Activated CD4-positive, alpha-beta T cell treated with anti-CD3 and anti-CD28 coated beads, Interleukin-2, amount 10 ng/mL, durations not matched to agents 24 days and 14 days (primary cell): ENCODE measurements at places on chromosomes 6 and 20. TPM values are rescaled to one million over a fixed set of nuclear protein-coding genes. Genes with fewer than 3 reads are reported as not detected.
A peak's percentile ranks its signal among the peaks of the same experiment; 100 is the strongest.

The KIZ gene
- 7.5 and 9.3 TPM in 2 replicates for total RNA-seq

The FAM83D gene
- total RNA-seq, result 12.9 and 13.7 TPM in 2 replicates

The PCK1 gene
- not detected in 2 replicates for total RNA-seq

The MYBL2 gene
- total RNA-seq, result 108 and 110 TPM in 2 replicates

The BCAS1 gene
- not detected in 2 replicates for total RNA-seq

The CCDC167 gene
- 59.1 and 62.4 TPM in 2 replicates for total RNA-seq

The RWDD2A gene
- 1.1 and 1.4 TPM in 2 replicates for total RNA-seq

The CLDN20 gene
- total RNA-seq, result 0.21 TPM in 1 of 2 replicates, not detected in the other

The AGPAT1 gene
- 31.4 and 32.6 TPM in 2 replicates for total RNA-seq

The SOX12 gene
- 11.0 and 11.2 TPM in 2 replicates for total RNA-seq

The GPANK1 gene
- 32.9 and 33.6 TPM in 2 replicates for total RNA-seq

- peak; percentile 94 for DNase-seq
- H3K4me3 ChIP-seq, result peak within 1 kb of the TSS; percentile 97
- H3K4me1 ChIP-seq, result peaks cover 67% of the 10 kb centered on the region
- H3K27me3 ChIP-seq, result no peaks in the 10 kb centered on the region
- H3K36me3 ChIP-seq, result peaks cover 47% of the 10 kb centered on the region
Observed at GRCh38 chr6:32190054-32190851, at the start of gene PBX2. Gene PBX2, minus strand, starts transcription at chr6:32190202. Its CDS starts 287 bp downstream, at chr6:32189915.

DNA sequence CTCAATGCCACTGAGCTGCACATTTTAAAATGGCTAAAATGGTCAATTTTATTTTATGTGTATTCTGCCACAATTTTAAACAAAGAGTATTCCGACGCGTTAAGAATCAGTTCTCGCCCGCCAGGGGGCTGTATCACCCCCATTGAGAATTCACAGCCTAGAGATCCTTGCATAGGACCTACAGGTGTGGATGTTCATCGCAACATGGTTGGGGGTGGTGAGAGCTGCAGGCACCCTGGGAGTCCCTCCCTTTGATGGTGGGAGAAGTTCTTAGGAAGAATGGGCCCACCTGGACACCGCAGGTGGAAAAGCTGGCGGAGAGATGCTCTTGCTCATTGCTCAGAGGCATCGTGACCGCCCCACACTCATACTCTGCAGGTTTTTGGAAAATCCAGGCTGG, 63.5 kb downstream of the SLC2A10 start:
- no peaks in the 10 kb centered on the region for H3K4me1 ChIP-seq
- no peak overlapping the region for H3K4me3 ChIP-seq
- H3K27me3 ChIP-seq, result peaks cover 15% of the 10 kb centered on the region
- no peaks in the 10 kb centered on the region for H3K36me3 ChIP-seq

GRCh38 chr6:158573542-158573931, 13.6 kb downstream of the TMEM181 start:
- no peak overlapping the region for H3K27ac ChIP-seq
- no peak for DNase-seq
- peaks cover 58% of the 10 kb centered on the region for H3K36me3 ChIP-seq
- peaks cover 36% of the 10 kb centered on the region for H3K4me1 ChIP-seq

DNA sequence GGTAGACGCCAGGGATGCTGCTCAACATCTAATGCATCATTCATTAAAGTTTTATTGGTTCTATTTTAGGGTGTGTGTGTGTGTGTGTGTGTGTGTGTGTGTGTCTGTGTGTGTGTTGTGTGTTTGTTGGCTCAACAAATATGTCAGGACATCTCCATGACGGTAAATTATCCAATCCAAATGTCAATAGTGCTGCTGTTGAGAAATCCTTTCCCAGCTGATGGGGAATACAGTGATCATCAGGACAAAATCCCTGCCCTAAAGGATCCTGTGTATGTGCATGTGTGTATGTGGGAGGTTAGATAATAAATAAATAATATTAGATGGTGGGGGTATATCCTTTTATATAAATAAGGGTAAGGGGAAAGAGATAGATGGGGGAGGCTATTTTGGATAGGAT, 59.6 kb downstream of the RNF144B start:
- DNase-seq, result no peak
- H3K27ac ChIP-seq, result no peak overlapping the region
- H3K27me3 ChIP-seq, result no peaks in the 10 kb centered on the region
- H3K36me3 ChIP-seq, result no peaks in the 10 kb centered on the region
- no peaks in the 10 kb centered on the region for H3K4me1 ChIP-seq

DNA sequence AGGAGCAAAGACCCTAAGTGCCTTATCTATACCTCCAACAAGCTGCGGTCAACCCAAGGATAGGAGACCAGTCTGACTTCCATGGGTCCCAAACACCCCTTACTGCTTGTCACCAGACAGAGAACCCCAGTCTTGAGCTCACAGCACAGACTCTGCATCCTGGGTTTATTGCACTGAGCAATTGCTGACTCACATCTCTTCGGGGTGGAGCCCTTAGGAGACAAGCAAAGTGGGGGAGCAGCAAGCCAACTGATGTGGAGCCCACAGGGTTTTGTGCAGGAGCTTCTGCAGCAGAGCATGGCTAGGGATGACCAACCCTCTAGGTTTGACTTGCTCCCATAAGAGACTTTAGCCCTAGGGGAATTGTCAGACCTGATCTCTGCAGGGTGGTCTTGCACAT, 38.6 kb upstream of the EYS start:
- H3K27ac ChIP-seq, result no peak overlapping the region
- H3K4me1 ChIP-seq, result no peaks in the 10 kb centered on the region
- H3K36me3 ChIP-seq, result no peaks in the 10 kb centered on the region
- H3K4me3 ChIP-seq, result no peak overlapping the region
- no peak for DNase-seq

DNA sequence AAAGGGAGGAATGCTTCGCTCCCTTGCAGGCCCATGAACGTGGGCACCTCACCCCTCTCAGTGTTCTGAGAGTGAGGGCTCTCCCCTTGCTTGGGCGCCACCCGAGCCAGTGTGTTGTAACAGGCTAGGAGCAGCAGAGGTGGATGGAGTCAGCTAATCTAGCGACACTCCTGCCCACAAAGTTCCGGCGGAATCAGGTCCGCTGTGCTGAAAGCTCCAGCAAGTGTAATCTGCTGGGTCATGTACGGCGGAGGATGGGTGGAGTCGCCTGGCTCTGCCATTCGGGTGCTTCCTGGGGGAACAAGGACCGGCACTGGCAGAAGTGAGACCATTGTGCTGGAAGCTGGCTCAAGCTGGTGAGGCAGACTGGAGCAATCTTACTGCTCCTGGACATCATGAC, 1310.1 kb downstream of the EPHA7 start:
- no peaks in the 10 kb centered on the region for H3K4me1 ChIP-seq
- no peak for DNase-seq
- H3K4me3 ChIP-seq, result no peak overlapping the region
- H3K27me3 ChIP-seq, result no peaks in the 10 kb centered on the region
- H3K27ac ChIP-seq, result no peak overlapping the region

DNA sequence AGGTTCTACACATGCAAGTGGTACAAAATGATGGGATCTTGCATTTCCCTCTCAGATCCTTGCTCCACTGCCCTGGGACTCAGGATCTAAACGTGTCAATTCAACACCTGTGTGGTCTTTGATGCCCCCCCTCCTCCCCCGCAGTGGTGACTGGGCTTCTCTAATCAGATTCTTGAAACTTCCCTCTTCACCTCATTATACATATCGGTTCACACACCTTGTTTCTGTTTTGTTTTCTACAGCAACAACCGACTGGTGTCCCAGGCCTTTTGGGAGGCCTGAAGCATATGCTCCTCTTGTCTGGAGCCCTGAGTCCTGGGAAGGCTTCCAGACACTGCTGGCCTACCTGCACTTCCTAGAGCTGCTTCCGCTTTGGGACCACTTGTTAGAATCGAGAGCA, 20.0 kb downstream of the SAMD3 start:
- no peak overlapping the region for H3K4me3 ChIP-seq
- DNase-seq, result no peak
- peaks cover 69% of the 10 kb centered on the region for H3K36me3 ChIP-seq
- no peaks in the 10 kb centered on the region for H3K27me3 ChIP-seq

DNA sequence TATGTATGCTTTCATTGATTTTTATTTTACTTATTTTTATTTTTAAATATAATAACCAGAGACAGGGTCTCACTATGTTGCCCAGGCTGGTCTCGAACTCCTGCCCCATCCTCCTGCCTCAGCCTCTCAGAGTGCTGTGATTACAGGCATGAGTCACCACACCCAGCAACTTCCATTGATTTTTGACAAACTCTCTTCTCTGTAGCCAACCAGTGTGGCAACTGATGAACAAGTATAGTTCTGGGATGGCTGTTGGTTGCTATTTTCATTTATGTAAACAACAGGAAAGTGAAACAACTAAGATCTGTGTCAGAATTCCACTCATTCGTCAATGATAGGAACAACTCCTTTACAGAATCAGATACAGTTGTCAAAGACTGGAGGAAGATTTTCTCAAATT, 356.7 kb upstream of the JARID2 start:
- no peak for DNase-seq
- H3K4me1 ChIP-seq, result no peaks in the 10 kb centered on the region

GRCh38 chr20:14142964-14143627, 147.8 kb downstream of the MACROD2 start:
- H3K27me3 ChIP-seq, result no peaks in the 10 kb centered on the region
- no peaks in the 10 kb centered on the region for H3K36me3 ChIP-seq
- no peak overlapping the region for H3K27ac ChIP-seq
- DNase-seq, result no peak

DNA sequence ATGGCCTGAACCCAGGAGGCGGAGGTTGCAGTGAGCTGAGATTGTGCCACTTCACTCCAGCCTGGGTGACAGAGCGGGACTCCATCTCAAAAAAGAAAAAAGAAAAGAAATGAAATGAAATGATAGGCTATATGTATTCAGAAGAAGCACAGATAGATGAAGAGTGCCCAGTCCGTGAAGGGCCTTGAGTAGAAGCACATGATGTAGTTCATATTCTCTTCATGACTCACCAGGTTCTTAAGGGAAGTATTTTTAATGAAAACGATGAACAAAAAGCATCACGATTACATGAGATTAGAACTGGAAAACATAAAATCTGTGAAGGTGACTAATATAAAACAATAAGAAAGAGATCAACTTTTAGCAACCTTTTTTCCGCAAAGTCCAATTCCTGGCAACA, 29.8 kb downstream of the TPD52L1 start:
- no peaks in the 10 kb centered on the region for H3K36me3 ChIP-seq
- no peak for DNase-seq
- no peak overlapping the region for H3K27ac ChIP-seq
- no peaks in the 10 kb centered on the region for H3K4me1 ChIP-seq

- no peaks in the 10 kb centered on the region for H3K36me3 ChIP-seq
- H3K4me3 ChIP-seq, result no peak overlapping the region
- no peak for DNase-seq
- peaks cover 7% of the 10 kb centered on the region for H3K27me3 ChIP-seq
Observed at GRCh38 chr6:52015953-52016352, 71.5 kb downstream of the PKHD1 start.

DNA sequence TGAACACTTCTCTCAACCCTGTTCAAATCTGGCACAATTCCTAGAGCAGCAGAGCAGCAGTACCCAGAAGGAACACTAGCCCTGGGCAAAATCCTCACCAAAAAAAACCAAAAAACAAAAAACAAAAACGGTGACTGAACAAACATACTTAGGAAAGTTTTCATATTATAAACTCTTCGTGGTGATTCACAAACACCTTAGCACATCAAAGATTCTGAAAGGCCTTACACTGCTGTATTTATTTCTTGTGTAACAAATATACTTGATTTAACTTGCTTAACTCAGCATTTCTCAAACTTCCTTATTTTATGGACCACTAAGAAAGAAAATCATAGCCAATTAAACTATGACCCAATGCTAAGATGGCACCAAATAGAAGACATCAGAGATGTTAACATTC, 57.8 kb upstream of the RREB1 start:
- H3K36me3 ChIP-seq, result no peaks in the 10 kb centered on the region
- H3K27me3 ChIP-seq, result peaks cover 65% of the 10 kb centered on the region
- no peak overlapping the region for H3K4me3 ChIP-seq
- DNase-seq, result no peak

- peaks cover 38% of the 10 kb centered on the region for H3K4me1 ChIP-seq
- H3K27ac ChIP-seq, result peak overlapping the region; percentile 17
- no peaks in the 10 kb centered on the region for H3K27me3 ChIP-seq
- H3K36me3 ChIP-seq, result no peaks in the 10 kb centered on the region
- H3K4me3 ChIP-seq, result no peak overlapping the region
- DNase-seq, result no peak
Observed at GRCh38 chr6:37139230-37139962, 30.6 kb upstream of the PIM1 start.

GRCh38 chr20:23188377-23189169, 102.4 kb upstream of the CD93 start:
- no peak overlapping the region for H3K27ac ChIP-seq
- H3K4me3 ChIP-seq, result no peak overlapping the region
- DNase-seq, result no peak
- H3K4me1 ChIP-seq, result no peaks in the 10 kb centered on the region

DNA sequence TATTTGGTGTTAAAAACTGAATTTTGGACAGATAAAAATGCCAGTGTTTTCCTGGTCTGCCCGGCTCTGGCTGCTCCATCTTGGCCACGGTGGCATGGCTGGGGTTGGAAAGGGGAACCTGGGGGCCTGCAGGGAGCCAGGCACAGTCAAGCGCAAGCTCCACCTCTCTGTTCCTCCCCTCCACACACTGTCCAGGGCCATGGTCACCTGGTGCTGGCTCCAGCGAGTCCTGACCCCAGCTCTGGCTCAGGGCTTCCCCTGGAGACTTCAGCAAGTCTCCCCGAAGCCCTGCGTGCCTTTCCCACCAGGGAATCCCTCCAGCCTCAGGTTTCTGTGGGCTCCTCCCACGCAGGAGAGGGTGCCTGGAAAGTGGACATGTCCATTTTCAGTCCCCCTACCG, 298.5 kb downstream of the QKI start:
- no peak overlapping the region for H3K27ac ChIP-seq
- H3K4me3 ChIP-seq, result no peak overlapping the region
- no peaks in the 10 kb centered on the region for H3K36me3 ChIP-seq
- H3K4me1 ChIP-seq, result no peaks in the 10 kb centered on the region

DNA sequence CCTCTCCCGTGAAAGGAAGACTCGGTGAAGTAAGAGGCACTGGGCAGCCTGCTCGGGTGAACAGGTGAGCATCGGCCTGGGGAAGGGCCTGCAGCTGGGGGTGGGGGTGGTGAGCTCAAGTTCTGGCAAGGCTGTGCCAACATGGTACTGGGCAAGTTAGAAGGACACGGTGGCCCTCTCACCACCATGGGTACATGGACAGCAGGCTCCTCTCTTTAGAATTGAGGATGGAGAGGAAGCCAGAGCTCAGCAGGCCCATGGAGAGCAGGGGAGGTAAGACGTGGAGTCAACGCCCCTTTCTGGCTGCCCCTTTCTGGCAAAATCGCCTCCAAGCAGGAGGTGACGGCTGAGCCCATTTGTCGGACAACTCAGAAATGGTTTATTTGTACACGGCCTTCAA, 135.6 kb downstream of the ANKRD60 start:
- no peak for DNase-seq
- no peaks in the 10 kb centered on the region for H3K36me3 ChIP-seq
- no peak overlapping the region for H3K4me3 ChIP-seq
- no peak overlapping the region for H3K27ac ChIP-seq

- no peak overlapping the region for H3K4me3 ChIP-seq
- H3K4me1 ChIP-seq, result no peaks in the 10 kb centered on the region
- H3K36me3 ChIP-seq, result no peaks in the 10 kb centered on the region
- H3K27me3 ChIP-seq, result no peaks in the 10 kb centered on the region
- no peak overlapping the region for H3K27ac ChIP-seq
- no peak for DNase-seq
Observed at GRCh38 chr6:107413966-107414645, 45.3 kb downstream of the PDSS2 start.

- no peaks in the 10 kb centered on the region for H3K4me1 ChIP-seq
- H3K27me3 ChIP-seq, result no peaks in the 10 kb centered on the region
- H3K36me3 ChIP-seq, result no peaks in the 10 kb centered on the region
- H3K27ac ChIP-seq, result no peak overlapping the region
- DNase-seq, result no peak
Observed at GRCh38 chr6:77341058-77341986, 122.0 kb downstream of the HTR1B start.

GRCh38 chr6:11353921-11354389, 121.5 kb upstream of the NEDD9 start:
- DNase-seq, result peak; percentile 87
- H3K36me3 ChIP-seq, result peaks cover 69% of the 10 kb centered on the region
- H3K4me3 ChIP-seq, result peak overlapping the region; percentile 68
- no peaks in the 10 kb centered on the region for H3K27me3 ChIP-seq
